ENCODE measurements at places on chromosomes 2 and 18. TPM values are rescaled to one million over a fixed set of nuclear protein-coding genes. Genes with fewer than 3 reads are reported as not detected.

Gene HTR2B
- total RNA-seq = not detected

GRCh38 chr2:17799301-17800120, 16.7 kb upstream of the MSGN1 start:
- DNase-seq = no peak

GRCh38 chr2:45220227-45220626, 211.0 kb upstream of the SIX2 start:
- no peak for DNase-seq

Gene ASNSD1
- 46.2 TPM for total RNA-seq

DNA sequence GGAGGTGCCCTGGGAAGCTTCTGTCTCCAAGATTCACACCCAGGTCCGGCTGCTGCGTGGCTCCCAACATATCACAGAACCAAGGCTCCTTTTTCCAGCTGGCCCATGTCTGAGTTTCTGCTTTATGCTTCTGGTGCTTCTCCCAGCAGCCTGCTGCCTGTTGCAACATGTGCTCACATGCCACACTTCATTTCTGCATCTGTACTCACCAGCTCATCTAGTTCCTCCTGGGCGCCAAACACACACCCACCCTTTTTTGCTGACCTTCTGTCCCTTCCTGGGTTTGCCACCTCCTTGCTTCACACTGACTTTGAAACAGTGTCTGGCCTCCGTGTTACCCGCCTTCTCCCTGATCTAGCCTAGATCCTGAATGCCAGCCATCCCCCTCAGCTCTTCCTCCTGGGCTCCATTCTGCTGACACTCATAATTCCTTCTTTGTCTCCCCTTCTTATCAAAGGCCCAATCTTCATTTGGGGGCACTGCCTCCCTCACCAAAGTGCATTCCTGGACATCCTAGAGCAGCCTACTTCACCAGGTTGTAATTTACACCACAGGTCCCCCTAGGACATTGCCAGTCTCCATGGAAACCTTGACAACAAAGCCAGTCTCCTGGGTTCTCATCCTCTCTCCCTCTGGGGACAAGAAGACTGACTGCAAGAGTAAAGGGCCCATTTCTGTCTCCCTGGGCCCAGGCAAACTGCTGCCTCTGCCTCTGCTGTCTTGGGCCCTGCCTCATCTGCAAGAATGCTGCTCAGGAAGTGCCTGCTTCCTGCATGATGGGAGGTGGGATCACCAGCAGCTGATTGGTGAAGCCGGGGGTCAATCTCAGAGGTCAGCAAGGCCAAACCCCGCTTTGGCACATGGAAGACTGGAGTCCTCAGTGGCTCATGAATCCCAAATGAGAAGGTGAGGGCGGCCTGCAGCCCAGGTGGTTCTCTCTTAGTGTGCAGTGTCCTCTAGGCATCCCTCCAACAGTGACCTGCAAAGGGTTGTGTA, 13.9 kb upstream of the PROM2 start:
- DNase-seq = no peak

- no peak for DNase-seq
Observed at GRCh38 chr18:5461041-5461440, 82.8 kb downstream of the EPB41L3 start.

GRCh38 chr2:102226612-102227391, 40.0 kb downstream of the IL1RL2 start:
- DNase-seq = no peak

- no peak for DNase-seq
Observed at GRCh38 chr2:219944866-219945265, 317.4 kb downstream of the SLC4A3 start.

- no peak for DNase-seq
Observed at GRCh38 chr2:64506686-64507085, 17.4 kb upstream of the AFTPH start.

Gene SLC30A3
- 0.88 TPM for total RNA-seq

DNA sequence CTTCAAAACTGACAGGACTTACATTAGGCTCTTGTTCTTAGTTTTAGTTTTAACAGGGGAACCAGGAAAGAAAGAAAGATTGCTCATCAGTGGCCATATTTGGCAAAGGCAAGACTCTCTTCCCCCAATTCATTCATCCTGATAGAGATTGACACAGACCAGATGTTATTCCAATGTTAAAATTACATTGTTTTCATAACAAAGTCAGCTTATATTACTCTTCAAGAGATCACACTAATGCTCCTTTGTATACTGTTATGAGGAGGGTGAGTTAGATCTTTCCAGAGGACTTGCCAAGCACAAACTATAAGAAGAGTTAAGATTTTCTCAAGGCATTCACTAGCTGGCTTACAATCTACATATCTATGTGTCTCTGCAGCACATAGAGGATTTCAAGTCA, 252.1 kb downstream of the SLC8A1 start:
- DNase-seq = no peak

Gene PDE1A
- not detected for total RNA-seq

- no peak for DNase-seq
Observed at GRCh38 chr2:111918383-111918806, 20.0 kb downstream of the MERTK start.

DNA sequence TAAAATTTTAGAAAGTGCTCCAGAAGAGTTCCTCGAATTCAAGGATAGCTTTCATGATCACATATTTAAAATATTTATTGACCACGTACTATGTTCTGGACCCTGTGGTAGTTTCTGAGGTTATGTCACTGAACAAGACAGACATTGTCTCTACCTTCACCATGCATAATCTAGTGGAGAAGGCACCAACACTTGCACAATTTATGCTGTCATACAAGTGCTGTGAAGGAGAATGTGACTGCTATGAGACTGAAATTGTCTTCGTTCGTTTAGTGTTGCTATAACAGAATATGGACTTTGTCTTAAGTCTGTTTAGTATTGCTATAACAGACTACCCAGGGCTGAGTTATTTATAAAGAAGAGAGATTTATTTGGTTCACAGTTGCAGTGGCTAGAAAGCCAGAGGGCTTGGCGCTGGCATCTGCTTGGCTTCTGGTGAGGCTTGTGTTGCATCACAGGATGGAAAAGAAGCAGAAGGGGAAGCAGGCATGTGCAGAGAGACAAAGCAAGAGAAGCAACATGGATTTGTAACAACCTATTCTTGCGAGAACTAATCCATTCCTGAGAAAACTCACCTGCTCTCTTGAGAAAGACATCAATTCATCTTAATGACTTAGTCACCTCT, 50.0 kb upstream of the RFX8 start:
- no peak for DNase-seq

Gene PLCD4
- total RNA-seq = 0.43 TPM

Gene SPEG
- 2.8 TPM for total RNA-seq

GRCh38 chr2:218019411-218020060, 16.7 kb upstream of the TNS1 start:
- DNase-seq = no peak

Measured in activated naive CD4-positive, alpha-beta T cell treated with anti-CD3 and anti-CD28 coated beads, Interleukin-2, amount 50 U/mL, for 72 hours (primary cell).